ENCODE measurements at places on chromosomes 1 and 21.
A peak's percentile ranks its signal among the peaks of the same experiment; 100 is the strongest.

DNA sequence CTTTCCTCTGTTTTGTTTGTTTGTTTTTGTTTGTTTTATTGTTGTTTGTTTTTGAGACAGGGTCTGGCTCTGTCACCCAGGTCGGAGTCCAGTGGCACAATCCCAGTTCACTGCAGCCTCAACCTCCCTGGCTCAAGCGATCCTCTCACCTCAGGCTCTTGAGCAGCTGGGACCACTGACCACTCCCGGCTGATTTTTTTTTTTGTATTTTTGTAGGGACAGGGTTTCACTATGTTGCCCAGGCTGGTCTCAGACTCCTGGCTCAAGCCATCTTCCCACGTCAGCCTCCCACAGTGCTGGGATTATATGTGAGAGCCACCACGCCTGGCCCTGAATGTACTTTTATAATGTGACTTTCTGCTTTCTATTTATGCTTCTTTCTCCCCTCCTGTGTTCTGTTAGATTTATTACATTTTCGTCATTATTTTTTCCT, 5.0 kb upstream of the CALML6 start:
- DNase-seq, result no peak

DNA sequence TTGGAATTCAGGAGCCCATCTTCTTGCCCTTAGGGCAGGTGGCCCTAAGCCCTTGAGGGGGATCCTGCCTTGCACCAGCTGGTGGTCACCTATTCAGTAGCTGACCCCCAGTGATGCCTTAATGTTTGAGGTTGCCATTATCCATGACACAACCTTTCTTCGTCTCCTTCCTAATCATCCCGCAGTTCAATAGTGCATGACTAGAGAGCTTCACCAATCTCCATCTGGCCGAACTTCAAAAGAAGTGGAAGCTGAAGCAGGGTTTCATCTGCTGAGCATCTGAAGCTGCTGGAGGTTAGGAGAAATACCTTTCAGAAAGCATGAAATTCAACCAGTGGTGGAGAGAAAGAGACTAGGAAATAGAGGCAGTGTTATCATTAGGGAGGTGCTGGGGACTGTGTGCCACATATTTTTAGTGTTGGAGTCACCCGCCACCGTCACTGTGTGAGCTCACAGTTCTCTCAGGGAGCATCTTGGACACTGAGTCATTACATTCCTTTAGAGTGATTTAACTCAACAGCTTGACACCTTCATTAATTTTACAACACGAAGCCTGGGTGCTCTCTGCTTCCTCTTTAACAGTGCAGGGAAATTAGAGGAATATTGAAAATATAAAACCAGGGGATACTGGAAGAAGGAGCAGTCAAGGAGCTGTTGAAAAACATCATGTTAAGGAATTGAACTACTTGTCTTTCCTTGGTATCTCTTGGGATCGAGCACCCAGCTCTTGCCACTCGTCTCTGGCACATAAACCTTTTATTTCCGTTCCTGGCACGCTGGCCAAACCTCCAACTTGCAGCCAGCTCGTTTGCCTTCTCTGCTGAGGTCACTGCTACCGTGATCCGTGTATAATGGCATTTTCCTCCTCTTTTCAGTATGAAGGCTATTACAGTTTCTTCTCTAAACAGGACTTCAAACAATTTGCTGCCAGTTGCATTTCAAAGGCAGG, 53.6 kb downstream of the PEX14 start:
- peak; percentile 83 for DNase-seq

DNA sequence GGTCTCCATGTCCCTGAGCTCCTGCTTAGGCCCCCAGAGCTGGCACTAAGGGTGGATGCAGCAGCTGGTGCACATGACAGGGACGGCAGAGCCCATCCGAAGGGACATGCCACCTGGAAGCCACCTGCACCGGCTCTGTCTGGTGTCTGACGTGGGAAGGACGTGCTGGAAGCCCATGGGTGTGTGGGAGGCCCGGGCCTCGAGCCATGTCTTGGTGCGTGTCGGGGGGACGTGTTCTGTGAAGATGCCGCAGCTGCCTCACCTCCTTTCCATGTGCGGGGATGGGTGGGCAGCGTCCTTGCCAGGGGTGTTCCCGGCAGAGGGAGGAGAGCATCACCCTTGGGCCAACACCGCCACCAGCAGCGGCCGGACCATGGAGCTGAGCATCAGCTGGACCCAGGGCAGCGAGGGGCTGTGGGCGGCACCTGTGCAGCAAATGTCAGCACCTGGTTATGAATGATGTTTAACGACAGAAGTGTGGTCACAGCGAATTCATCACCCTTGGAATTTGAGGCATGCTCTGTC, 15.5 kb upstream of the POFUT2 start:
- no peak for DNase-seq

DNA sequence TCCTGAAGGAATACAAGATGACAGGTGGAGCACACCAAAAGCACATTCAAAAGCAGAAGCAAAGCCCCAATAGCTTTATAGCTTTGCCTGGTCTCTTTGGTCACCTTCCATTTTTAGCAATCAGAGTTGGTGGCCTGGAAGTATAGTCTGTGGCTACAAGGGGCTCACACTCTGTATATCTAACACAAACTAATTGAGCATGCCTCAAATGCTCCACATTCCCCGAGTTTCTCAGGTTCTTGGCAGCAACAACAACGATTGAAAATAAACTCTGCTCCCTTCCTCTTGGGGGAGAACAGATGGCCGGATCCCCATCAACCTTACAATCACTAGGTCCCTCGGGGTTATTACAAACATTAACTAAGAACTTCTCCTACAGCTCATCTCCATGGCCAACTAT, 24.9 kb upstream of the TADA1 start:
- no peak for DNase-seq

DNA sequence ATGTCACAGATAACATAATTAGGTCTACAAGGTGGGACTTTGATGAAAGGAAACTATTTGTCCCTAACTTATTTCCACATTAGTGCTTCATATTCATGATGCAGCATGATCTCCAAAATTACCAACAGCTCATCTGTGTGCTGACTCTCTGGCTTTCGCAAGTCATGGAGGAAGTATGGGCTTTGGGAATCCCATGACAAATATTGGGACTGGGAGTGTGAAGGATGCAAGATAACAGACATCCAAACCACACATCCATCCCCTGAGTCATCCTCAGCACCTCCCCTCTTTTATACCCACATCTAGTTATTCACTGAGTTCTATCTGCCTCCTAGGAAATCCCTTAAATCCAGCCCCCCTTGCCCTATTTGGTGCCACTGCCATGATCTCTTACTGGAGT, 102.8 kb upstream of the COL24A1 start:
- DNase-seq, result peak; percentile 13

DNA sequence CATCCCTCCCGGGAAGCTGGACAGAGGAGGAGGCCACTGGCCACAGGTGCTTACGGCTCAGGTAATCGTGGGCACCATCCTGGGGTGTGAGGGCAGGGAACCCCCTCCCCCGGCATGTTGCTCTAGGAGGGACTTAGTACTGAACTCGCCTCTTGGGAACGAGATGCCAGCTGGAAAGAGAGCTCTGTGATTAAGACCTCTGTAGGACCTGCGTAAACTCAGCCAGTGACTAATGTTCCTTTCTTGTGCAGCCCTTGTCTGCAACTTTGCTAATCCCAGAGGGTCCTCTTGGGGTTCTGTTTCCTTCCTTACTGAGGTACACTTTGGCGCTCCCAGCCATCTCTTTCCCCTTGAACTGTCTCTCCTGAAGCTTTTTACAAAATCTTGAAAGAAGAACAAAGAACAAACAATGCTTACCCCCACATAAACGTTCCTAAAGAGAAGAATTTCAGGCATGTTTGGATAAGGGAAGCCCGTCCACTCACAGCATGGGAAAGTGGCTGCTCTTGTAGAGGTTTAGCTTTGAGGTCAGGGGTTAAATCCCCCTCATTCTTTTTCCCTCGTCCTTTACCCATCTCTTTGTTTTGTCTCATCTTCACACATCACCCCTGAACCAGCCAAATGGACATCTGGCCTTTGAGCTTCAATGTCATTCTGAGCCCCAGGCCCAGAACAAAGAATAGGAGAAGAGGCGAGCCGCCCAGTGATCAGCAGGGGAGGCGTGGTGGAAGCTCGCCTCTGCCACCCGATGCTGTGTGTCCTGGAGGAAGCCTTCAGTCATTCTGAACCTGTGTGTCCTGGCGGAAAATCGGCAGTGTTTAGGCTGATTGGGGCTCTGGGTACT, 37.4 kb downstream of the CITED4 start:
- no peak for DNase-seq
